CD8-positive, alpha-beta T cell (primary cell): ENCODE measurements at places on chromosomes 13 and 19. TPM values are rescaled to one million over a fixed set of nuclear protein-coding genes. Genes with fewer than 3 reads are reported as not detected.
A peak's percentile ranks its signal among the peaks of the same experiment; 100 is the strongest.

The SLC25A41 gene
- not detected for total RNA-seq

The WDR88 gene
- total RNA-seq, result not detected

GRCh38 chr19:33295621-33296487 is 6.5 kb downstream of the CEBPA start:
- no peak for DNase-seq

- no peak for DNase-seq
These were observed 5.6 kb downstream of the KLK2 start for GRCh38 chr19:50878851-50879250.

GRCh38 chr19:6580313-6580712 is 10.6 kb downstream of the CD70 start:
- no peak for DNase-seq

The TMEM238 gene
- total RNA-seq, result 13.4 TPM

The CLDND2 gene
- total RNA-seq, result 2.3 TPM

DNA sequence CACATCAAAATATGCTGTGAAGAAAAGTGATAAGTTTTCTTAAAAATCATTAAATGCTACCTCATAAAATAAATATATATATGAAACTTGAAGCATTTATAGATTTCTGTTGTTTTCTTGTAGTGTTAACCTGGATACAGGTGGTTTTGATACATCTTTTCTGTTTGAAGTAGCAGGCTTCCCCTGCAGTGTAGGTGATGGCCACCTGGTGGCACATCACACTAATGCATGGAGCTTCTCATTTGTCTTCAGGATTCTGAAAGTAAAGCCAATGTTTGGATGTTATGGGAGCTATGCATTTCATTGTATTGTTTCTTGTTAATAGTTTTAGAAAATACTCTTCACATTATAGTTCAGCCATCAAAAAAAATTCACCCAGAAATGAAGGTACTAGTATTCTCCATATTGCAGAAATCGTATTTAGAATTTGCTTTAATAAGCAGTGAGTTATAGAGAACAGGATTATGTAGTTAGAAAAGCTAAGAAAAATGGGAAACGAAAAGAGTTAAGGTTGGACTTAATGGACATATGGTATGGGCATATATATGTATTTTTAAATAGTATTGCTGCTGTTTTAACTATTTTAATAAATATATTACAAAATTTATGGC is 18.7 kb downstream of the GPR180 start:
- DNase-seq, result peak; percentile 14

GRCh38 chr19:30064348-30064699 is 122.3 kb downstream of the URI1 start:
- DNase-seq, result no peak

- DNase-seq, result peak; percentile 5
These were observed 104.4 kb downstream of the DNAJC15 start for GRCh38 chr13:43127827-43128226.
